ENCODE measurements at places on chromosomes 1 and 21. TPM values are rescaled to one million over a fixed set of nuclear protein-coding genes. Genes with fewer than 3 reads are reported as not detected.

The OR2T2 gene
- not detected for total RNA-seq

The PDPN gene
- not detected for total RNA-seq

DNA sequence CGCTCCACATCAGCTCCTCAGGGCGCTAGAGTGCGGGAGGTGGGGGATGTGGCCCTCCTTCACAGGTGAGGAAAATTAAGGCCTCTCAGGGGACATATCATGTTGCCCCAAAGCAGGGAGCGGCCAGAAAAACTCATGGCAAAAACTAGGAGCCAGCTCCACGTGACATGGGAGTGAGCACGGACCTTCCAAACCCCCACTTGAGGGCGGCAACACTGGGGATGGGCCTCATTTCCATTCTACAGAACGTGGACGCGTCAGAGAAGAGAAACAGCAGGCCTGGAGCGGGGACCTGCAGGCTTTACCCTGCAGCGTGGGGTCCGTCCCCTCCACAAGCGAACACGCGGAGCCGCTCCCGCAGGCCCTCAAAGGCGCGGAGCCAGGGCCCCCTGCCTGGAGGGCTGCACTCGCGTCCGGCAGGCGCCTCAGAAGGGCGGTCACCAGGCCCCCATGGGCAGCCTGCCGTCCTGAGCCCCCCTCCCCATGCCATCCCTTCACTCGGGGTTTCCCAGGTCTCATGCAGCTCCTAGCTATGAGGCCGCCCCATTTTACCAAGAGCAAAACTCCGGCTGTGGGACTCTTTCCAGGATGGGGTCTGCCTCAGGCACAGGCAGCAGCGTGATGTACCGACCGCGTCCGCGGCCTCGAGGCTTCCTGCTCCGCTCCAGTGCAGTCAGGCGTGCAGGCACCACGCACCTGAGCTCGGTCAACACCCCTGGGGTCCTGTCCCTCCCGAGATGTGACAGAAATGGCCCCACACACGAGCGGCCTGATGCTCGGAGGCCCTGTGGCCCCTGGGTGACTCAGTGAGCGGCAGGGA lies 5.5 kb downstream of the CFAP410 start:
- no peaks in the 10 kb centered on the region for H3K27me3 ChIP-seq
- H3K36me3 ChIP-seq = peaks cover 2% of the 10 kb centered on the region
- no peak for DNase-seq
- no peak overlapping the region for H3K4me3 ChIP-seq
- no peak overlapping the region for H3K27ac ChIP-seq

GRCh38 chr1:234965111-234965510 lies 163.5 kb downstream of the TOMM20 start:
- H3K4me3 ChIP-seq = no peak overlapping the region
- peaks cover 74% of the 10 kb centered on the region for H3K4me1 ChIP-seq
- DNase-seq = peak; percentile 7
- H3K36me3 ChIP-seq = peaks cover 13% of the 10 kb centered on the region
